ENCODE measurements at places on chromosomes 12 and 14. TPM values are rescaled to one million over a fixed set of nuclear protein-coding genes. Genes with fewer than 3 reads are reported as not detected.

- no peak for ATAC-seq
Measured at GRCh38 chr12:105403095-105403494, 72.6 kb downstream of the C12orf75 start.

GRCh38 chr12:49043856-49044258 lies 16.7 kb downstream of the KMT2D start:
- peak; percentile 25 for ATAC-seq

GRCh38 chr12:111398530-111398929 lies 7.2 kb upstream of the SH2B3 start:
- ATAC-seq: peak; percentile 10

DNA sequence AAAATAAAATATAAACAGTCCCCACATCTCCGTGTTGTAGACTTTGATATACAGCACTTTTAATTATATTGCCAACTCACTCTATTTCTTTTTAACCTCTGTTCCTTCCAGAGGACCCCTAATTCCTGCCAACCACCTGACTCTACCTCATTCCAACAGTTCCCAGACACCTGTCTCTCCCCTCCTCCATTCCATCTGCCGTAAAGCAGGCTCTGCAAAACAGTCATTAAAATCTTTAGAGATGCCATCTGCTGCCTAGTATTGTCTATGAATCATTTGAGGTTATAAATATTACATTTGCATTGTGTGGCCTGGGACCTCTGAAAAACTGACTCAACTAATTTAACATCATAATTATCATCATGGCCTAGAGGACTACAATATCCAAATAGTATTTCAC lies 148.8 kb upstream of the DCN start:
- ATAC-seq: no peak

- no peak for ATAC-seq
Measured at GRCh38 chr14:33480071-33480886, 470.6 kb downstream of the EGLN3 start.

GRCh38 chr12:108090932-108091678 lies 38.0 kb upstream of the WSCD2 start:
- peak; percentile 77 for ATAC-seq

DNA sequence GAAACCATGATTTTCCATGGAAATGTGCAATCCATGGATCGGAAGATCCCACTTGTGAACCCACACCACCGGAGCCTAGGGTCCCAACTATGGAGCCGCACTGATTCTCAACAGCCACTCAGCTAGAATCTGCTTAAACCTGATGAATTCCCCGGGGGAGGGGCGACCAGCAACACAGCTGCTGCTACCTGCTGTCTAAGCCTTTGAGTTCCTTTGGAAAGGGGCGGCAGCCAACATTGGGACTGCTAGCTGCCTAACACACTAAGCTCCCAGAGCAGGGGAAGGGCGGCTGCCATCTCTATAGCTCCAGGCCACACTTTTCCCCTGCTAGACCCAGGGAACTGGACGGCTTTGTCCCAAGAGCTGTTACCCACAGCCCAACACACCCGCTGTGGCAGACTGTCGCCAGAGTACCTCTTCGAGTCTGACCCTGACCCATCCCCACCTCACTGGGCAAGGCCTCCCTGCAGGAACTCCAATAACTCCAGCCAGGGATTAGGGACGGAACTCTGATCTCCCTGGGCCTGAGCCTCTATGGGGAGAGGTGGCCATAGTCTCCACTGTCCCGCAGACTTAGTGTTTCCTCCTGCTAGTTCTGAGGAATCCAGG lies 205.8 kb upstream of the SLC16A7 start:
- no peak for ATAC-seq

- no peak for ATAC-seq
Measured at GRCh38 chr12:89521364-89522223, 3.0 kb downstream of the GALNT4 start.

DNA sequence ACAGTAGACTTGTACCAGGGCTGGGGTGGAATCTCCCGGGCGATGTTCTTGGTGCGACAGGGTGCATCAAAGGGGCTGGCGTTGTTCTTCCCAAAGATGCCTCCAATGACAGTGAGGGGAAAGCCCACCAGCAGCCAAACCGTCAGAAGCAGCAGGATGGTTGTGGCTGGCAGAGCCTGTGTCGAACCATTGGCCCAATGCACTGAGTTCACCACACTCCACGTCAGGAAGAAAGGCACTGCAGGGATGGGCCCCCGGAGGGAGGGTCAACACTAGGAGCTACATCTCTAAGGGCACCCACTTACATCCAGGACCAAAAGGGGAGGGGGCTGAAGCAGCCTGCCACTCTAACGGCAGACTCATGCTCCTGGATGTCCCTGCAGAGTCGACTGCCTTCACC lies 1.8 kb upstream of the IPO4 start:
- no peak for ATAC-seq

- peak; percentile 83 for ATAC-seq
Measured at GRCh38 chr12:57088354-57089270, at the start of gene NAB2. Gene NAB2, plus strand, starts transcription at chr12:57089114. Its CDS starts 158 bp downstream, at chr12:57089272.

- no peak for ATAC-seq
Measured at GRCh38 chr14:57391517-57392195, 1.3 kb downstream of the NAA30 start.

DNA sequence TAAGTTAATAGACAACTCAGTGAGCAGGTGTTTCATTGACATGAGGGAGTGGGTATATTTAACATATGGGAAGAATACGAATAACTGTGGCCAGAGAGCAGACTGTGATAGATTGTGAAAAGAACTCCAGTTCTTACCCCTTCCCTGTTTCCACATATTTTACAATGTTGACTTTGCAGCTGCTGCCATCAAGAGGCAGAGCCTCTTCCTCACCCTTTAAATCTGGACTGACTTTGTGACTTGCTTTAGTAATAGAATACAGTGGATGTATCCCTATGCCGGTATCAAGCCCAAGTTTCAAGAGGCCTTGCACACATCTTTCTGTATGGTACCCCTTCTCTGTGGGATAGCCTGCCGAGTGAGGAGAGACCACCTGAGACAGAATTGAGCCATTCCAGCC lies 356.7 kb downstream of the ETNK1 start:
- no peak for ATAC-seq

Gene NFATC4
- 33.5 TPM for total RNA-seq

Gene POTEG
- not detected for total RNA-seq
